Naive thymus-derived CD8-positive, alpha-beta T cell (primary cell): ENCODE measurements at places on chromosomes 3 and 15.

GRCh38 chr3:16907243-16907642 lies 22.5 kb downstream of the PLCL2 start:
- H3K4me3 ChIP-seq, result peak overlapping the region; percentile 47
- peak overlapping the region; percentile 71 for H3K27ac ChIP-seq
- peaks cover 41% of the 10 kb centered on the region for H3K4me1 ChIP-seq
- H3K36me3 ChIP-seq, result no peaks in the 10 kb centered on the region
- no peaks in the 10 kb centered on the region for H3K27me3 ChIP-seq

DNA sequence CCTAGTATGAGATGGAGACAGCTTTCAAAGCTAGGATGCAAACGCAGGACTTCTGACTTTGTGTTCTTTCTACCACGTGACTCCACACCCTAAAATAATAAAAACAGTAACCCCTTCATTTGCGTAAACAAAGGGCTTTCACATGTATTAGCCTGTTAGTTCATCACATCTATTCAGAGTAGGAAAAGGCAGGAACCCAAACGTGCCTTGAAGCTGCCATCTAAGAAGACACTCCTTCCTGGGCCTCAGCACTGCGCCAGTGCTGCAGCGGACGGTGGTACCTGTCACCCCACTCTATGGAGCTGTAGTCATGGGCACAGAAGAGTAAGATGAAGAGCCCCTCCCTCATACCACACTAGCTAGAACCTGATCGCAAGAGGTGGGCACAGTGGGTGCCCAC lies 34.3 kb downstream of the PLD1 start:
- H3K27me3 ChIP-seq, result peaks cover 5% of the 10 kb centered on the region
- no peak overlapping the region for H3K4me3 ChIP-seq
- DNase-seq, result no peak
- H3K36me3 ChIP-seq, result no peaks in the 10 kb centered on the region
- no peak overlapping the region for H3K27ac ChIP-seq

DNA sequence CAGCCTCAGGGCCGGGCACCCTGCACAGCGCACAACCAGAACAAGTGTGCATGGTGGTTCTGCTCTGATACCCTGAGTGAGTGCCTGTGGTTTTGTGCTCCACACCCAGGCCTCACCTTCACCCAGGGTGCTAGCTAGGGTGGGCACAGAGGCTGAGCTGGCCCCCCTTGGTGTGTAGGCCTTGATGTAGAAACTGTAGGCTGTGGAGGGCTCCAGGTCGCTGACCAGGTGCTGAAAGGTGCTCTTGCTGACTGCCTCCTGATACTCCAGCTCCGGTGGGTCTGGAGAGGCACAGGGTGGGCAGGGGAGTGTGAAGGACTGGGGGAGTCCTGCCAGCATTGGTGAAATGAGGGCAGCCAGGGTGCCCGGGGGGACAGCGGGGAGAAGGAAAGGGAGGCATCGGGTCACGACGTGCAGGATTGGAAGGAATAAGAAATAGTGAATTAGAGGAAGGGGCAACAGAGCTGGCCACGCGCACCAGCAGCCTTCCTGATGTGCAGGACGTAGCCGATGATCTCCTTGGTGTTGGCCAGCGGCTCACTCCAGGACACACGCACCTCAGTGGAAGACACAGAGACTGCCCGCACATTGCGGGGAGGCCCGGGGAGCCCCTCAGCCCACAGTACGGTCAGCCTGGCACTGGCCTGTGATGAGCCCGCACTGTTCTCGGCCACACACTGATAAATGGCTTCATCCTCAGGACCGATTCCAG lies 26.6 kb downstream of the RNU5B-1 start:
- no peak overlapping the region for H3K27ac ChIP-seq
- DNase-seq, result no peak
- H3K4me1 ChIP-seq, result no peaks in the 10 kb centered on the region
- H3K4me3 ChIP-seq, result no peak overlapping the region

DNA sequence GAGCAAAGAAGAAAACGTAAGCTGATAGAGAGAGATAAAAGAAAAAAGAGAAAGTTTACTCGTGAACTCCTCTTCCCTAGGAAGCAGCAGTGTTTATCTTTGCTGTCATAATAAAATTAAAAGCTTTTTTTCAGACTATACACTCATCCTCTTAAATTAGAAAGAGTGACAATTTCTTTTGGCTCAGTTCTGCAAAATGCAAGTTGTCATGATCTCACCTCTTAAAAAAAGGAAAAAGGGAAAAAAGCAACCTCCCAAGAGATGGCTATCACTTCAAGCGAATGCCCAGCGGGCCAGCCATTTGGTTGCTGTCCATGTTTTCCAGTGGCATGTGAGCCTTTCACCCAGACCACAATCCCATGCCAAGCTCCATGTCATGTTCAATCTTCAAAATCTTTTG lies 7.0 kb upstream of the THBS1 start:
- H3K27me3 ChIP-seq, result peaks cover 15% of the 10 kb centered on the region
- H3K4me3 ChIP-seq, result no peak overlapping the region
- no peaks in the 10 kb centered on the region for H3K36me3 ChIP-seq
- DNase-seq, result no peak
- no peaks in the 10 kb centered on the region for H3K4me1 ChIP-seq

DNA sequence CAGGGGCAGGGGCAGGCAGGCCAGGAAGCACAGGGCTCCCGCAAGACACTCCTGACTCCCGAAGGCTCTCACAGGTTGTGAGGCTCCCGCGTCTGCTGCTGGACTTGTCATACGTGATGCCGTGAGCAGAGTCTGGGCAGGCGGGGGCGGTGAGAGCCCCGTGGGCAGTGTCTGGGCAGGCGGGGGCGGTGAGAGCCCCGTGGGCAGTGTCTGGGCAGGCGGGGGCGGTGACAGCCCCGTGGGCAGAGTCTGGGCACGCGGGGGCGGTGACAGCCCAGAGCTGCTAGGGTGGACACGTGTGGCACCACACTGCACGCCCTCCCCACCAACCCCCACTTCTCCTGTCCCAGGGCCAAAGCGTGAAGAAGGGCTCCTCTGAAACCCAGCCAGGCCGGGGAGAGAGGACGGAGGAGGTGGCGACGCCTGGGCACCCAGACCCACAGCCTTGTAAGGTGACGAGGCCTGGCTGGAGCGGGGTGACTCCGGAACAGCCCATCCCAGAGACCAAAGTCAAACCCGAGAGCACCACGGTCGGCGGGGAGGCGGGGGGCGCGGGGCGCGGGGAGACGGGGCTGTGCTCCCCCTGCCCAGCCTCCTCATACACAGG lies 35.0 kb downstream of the TNK2 start:
- H3K4me1 ChIP-seq, result peaks cover 3% of the 10 kb centered on the region
- DNase-seq, result no peak
- H3K27ac ChIP-seq, result no peak overlapping the region
